ENCODE measurements at places on chromosomes 6 and 20.

DNA sequence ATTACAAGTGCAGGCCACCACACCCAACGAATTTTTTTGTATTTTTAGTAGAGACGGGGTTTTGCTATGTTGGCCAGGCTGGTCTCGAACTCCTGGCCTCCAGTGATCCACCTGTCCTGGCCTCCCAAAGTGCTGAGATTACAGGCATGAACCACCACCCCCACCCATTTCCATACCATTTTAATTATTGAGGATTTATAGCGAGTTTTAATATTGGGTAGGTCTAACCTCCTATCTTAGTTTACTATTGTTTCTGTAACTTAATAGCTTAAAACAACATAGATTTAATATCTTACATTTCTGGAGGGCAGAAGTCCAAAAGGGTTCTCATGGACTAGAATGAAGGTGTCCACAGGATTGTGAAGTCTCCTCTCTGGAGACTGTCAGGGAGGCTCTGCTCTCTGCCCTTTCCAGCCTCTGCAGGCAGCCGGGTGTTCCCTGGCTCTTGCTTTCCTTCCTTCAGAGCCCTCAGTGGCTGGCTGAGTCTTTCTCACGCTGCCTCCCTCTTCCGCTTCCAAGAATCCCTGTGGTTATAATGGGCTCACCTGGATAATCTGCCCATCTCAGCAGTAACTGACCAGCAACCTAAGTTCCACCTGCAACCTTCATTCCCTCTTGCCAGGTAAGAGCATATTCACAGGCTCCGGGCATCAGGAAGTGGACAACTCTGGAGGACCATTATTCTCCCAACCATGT, 18.6 kb upstream of the BCAS4 start:
- no peak for DNase-seq

DNA sequence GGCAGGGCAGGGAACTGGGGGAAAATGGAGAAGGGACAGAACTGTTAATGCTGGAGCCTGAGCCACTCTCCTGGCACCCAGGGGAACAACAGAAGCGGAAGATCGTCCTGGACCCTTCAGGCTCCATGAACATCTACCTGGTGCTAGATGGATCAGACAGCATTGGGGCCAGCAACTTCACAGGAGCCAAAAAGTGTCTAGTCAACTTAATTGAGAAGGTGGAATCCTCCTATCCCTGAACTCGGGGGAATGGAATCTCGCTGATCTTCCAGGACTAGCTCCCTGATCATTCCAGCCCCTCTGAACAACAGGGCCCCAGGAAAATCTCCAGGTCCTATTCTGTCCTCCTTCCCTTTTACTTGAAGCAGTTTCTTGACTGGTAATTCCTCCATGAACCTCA, 2.0 kb downstream of the CFB start:
- no peak for DNase-seq

DNA sequence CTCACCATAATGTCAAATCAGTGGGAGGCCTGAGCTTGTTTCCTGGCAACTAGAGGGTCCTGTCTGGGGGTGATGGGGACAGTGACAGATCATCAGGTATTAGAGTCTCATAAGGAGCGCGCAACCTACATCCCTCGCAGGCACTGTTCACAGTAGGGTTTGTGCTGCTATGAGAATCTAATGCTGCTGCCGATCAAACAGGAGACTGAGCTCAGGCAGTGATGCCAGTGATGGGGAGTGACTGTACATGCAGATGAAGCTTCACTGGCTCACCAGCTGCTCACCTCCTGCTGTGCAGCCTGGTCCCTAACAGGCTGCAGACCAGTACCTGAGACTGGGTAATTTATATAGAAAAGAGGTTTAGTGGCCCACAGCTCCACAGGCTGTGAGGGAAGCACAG, 147.3 kb downstream of the TTLL2 start:
- DNase-seq, result no peak

- no peak for DNase-seq
Measured at GRCh38 chr6:129786548-129786947, 74.6 kb downstream of the TMEM244 start.

DNA sequence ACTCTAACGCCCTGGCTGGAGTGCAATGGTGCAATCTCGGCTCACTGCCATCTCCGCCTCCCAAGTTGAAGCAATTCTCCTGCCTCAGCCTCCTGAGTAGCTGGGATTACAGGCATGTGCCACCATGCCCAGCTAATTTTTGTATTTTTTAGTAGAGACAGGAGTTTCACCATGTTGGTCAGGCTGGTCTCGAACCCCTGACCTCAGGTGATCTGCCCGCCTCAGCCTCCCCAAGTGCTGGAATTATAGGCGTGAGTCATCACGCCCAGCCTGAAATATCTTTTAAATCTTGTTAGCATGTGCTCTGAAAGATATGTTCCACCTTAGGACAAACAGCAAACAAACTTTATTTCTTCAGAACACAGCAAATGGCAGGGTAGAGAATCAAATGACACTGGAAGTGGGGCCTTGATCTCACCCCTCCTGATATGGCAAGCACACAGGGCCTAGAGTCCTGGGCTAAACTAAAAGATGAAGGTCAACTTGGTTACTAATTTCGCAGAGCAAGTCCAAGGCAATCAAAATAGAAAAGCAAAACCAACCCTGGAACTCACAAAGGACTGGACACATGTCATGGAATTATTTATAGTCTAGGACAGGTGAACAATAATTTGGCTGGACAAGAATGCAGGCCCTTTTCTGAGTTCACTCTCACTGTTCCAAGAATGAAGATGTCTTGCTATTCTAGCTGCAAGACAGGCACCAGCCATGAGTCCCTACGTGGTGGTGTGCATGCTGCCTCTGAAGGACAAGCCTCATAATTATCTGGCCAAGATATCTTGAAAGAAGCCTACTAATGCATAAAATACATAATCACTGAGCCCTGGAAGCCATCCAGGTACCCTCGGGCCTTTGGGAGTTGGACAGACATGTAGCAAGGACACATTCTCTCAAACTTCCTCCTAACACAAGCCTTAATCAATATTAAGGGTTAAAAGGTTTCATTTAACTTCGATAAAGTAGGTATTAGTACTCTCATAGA, 35.6 kb downstream of the B4GALT5 start:
- DNase-seq, result no peak

- no peak for DNase-seq
Measured at GRCh38 chr6:41691426-41692079, 43.9 kb downstream of the TFEB start.

GRCh38 chr6:128282961-128283360, 237.4 kb downstream of the PTPRK start:
- no peak for DNase-seq

DNA sequence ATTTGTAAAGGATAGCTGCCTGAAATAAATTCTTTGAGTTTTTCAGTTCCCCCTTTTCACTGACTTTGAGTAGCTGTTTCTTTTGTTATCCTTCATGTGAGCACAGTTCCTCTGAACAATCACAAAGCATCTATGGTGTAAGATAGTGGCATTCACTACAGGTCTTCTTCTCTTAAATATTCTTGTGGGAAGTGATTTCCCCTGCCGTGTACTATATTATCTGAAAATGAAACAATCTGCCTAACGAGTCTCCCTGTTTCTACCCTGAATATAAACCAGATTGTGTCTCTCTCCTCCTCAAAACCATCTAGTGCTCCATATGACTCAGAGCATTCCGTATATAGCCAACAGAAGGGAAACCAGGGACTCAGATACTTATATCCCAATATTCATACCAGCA, 380.1 kb upstream of the SOX4 start:
- DNase-seq, result no peak

DNA sequence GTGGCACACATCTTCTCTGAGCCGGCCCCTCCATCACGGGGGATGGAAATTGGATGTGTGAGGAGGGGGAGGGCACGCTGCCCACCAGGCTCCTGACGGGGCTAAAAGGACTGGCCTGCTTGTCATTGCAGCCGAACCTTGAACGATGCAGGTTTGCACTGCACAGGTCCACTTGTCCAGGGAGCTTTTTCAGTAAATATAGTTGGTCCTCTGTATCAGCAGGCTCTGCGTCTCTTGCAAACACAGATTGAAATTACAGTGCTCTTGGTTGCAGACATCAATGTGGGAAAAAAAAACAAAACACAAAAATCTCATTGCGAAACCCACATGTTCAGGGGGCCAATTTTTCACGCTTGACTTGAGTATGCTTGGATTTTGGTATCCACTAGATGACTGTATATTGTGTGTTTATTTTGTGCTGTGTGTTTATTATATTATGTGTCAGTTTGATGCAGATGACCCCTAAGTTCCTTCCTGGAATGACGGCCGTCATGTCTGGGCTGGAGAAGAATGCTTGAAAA, 29.2 kb downstream of the ERMARD start:
- DNase-seq, result no peak

DNA sequence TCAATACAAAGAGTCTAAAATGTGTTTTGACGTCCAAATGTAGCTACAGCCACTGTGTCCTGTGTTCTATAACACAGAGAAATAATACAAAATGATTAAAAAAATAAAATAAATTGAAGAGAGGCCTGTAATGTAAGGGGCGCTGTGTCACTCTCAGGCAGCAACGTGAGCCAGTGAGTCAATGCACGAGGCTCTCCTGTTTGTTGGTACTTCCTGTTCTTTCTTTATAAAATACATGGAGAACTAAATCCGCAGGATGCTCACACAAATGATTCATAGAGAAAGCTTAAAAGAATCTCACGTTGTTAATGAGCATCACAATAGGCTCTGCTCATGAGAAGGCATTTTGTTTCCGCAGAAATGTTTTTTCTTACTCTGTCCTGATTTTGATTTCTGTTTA, 635.0 kb upstream of the AGPAT4 start:
- DNase-seq, result no peak

DNA sequence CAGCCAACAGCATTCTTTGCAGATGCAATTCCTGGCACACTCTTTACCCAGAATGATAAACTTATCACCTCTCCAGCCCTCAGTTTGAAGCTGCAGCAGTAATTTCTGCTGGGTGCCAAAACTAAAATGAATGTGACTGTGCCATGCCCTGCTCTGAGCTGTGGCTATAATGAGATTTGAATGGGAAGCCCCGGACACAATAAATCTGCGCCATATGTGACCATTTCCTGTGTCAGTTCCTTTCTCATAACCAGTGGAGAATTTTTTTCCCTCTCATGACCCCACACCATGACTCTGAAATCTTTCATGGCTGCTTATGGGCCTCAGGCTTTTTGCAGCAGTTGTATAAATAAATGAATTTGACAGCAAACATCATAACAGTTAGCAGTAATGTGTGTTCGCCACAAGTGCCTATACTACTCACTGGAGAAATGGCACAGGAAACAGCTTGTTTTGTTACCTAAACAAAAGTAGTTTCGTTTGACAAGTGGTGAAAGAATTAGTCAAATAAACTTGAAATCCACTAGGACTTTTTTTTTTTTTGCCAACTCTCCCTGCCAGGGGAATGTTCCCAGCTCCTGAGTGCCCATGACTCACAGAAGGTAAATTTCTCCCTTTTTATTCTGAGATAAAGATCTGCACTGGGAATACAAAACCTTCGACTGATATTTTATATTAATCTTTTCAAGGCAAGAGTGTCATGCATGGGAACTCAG, 408.4 kb downstream of the PKHD1 start:
- no peak for DNase-seq

DNA sequence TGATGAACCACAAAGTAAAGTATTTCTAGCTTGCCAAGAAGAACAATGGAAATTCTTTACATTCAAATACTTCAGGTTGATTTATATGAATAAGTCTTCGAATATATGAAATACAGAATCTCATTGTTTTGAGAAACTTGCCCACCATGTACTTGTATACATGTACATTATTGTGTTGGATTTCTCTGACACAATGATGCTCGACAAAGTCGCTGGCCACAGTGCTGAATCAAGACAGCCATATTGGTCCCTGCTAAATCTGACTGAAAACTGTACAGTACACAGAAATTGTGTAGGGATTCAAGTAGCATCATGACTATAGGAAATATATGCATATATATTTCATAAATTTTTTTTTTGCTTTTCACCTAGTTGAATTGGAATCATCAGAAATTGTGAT, 13.1 kb upstream of the LIN28B start:
- peak; percentile 52 for DNase-seq

DNA sequence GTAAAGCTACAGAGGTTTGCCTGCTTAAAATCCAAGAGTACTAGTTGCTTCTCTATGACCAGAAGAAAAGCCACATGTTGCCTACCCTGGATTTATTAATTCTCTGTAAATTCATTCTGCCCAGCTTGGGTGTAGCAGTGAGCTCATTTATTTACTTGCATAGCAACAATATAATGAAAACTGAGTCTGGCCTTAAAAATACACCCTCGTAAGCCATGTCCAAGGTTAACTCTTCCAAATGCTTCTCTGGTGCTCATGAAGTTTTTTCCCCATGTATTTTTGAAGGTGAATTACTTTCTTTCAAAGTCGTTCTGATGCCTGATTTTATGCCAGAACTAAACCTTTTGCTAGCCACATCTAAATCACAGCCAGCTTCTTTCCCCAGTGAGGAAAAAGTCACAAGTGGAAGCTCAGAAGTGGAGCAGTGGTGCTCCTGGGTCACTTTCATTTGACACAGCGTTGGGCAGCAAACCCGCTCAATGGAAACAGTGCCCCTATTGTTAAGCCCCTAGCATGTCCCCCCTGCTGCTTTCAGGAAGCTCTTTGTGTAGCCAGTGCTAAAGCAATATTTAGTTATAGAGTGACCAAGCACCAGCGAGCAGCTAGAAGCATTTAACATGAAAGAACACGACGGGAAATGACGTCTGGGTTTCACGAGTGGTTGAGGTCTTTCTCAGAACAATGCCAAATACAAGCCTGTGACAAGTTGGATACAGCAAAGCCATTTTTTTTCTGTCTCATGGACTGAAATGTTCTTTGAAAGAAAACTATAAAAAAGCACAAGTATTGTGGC, 29.8 kb downstream of the NEDD9 start:
- DNase-seq, result no peak

GRCh38 chr20:48564982-48565539, 262.7 kb downstream of the PREX1 start:
- no peak for DNase-seq

DNA sequence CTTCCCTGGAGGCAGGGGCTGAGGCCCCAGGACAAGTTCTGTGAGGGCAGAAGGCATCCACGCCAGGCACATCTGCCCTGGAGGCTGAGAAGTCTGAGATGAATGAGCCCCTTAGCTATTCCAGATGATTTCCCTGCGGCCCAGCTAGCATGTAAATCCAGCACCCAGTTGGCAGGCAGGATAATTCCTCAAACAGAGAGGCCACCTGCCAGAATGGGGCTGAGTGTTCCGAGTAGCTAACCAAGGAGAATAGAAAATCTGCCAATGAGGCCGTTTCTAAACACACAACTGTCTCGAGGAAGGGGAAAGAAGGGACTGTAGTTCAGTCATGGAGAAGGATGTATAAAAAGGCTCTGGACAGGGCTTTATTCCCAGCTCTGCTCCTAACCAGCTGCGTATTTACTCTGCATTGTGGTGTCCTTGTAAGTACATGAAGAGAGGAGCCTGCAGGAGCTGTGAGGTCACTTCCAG, 211.4 kb upstream of the CDYL start:
- no peak for DNase-seq

DNA sequence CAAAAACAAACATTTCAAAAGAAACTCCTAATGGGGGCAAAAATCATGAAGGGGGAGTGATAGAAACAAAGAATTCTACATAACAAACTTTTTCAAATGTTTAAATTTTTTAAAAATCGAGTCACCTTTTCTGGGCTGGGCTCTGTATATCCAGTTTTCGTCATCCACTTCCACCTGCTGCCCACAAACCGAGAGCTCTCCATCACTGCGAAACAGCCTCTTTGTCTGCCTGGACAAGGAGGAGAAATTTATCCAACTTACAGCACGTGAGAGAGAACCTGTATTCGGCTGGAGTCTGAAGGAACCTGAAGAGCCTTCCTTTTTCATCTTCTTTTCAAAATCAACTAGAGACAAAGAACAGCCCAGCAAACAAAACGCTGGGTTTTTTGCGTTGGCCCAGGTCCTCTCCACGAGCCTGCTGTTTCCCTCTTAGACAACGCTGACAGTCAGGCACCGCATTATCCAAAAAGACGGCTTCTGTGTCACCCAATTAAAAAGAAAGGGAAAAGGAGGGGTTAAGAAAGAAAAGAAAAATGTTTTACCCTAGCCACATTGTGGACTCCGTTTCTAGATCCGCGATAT, 72.4 kb upstream of the NHSL1 start:
- DNase-seq, result no peak

Data from hepatocyte (in vitro differentiated cells).